ENCODE measurements at places on chromosomes 5 and 9. TPM values are rescaled to one million over a fixed set of nuclear protein-coding genes. Genes with fewer than 3 reads are reported as not detected.

- no peaks in the 10 kb centered on the region for H3K27me3 ChIP-seq
- no peaks in the 10 kb centered on the region for H3K36me3 ChIP-seq
- H3K4me3 ChIP-seq: no peak overlapping the region
- H3K4me1 ChIP-seq: no peaks in the 10 kb centered on the region
- no peak overlapping the region for H3K27ac ChIP-seq
- peak; percentile 18 for DNase-seq
Measured at GRCh38 chr9:112711050-112711689, 6.7 kb downstream of the INIP start.

DNA sequence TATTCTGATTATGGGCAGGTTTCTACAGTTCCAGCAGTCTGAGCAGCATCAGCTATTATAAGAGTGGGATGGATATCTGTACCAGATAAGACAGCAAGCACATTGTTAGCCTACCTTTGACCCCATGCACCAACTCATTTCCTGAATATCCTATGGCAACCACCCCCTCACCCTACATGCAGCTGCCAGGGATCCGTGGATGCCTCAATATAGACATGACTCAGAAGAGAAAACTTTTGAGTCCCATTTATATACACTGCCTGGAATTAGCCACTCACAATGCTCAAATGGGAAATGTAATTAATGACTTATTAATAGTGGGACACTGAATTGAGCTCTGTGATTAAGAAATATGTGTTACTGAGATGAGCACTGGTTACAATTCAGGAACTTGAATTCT is 124.4 kb downstream of the SSBP2 start:
- H3K27ac ChIP-seq: no peak overlapping the region
- H3K4me1 ChIP-seq: peaks cover 9% of the 10 kb centered on the region
- DNase-seq: peak; percentile 70
- H3K4me3 ChIP-seq: no peak overlapping the region
- no peaks in the 10 kb centered on the region for H3K36me3 ChIP-seq

DNA sequence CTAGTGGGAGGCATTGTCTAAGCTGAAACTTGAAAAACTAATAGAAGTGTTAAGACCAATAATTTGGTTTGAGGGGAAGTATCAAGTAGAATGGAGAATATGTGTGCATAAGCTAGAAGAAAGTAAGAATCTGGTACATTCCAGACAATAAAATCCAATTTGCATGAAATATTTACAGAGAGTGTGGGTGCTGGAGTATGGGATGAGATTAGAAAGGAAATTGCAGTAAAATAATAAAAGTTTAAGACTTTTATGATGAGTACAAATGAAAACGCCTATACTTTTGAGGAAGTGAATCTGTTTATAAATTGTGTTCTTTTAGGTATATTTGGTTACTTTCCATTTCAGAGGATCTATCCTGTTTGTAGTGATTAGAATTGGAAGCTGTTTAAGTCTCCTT is 165.4 kb upstream of the TNC start:
- no peaks in the 10 kb centered on the region for H3K36me3 ChIP-seq
- H3K4me1 ChIP-seq: no peaks in the 10 kb centered on the region
- H3K27ac ChIP-seq: no peak overlapping the region
- no peak overlapping the region for H3K4me3 ChIP-seq
- no peaks in the 10 kb centered on the region for H3K27me3 ChIP-seq

Gene WNT8A
- total RNA-seq: not detected

DNA sequence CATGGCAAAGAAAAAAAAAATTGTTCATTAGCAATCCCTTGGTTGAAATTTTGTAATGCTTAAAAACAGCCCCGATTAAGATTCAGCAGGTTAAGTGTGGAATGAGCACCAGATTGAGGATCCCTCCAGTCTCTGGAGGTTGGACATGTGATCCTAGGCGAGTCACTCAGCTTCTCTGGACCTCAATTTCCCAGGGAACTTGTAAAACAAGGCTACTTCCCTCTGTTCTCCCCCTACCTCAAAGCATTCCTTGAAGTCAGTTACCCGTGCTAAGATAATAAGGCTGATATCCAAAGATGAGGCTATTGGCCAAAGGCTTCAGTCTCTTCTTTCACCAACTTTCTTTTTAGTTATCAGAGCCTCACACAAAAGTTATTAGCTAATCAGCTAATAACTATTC is 2.9 kb downstream of the KLHL3 start:
- H3K4me3 ChIP-seq: no peak overlapping the region
- peak; percentile 52 for DNase-seq
- peaks cover 25% of the 10 kb centered on the region for H3K4me1 ChIP-seq
- no peak overlapping the region for H3K27ac ChIP-seq
- H3K27me3 ChIP-seq: no peaks in the 10 kb centered on the region

DNA sequence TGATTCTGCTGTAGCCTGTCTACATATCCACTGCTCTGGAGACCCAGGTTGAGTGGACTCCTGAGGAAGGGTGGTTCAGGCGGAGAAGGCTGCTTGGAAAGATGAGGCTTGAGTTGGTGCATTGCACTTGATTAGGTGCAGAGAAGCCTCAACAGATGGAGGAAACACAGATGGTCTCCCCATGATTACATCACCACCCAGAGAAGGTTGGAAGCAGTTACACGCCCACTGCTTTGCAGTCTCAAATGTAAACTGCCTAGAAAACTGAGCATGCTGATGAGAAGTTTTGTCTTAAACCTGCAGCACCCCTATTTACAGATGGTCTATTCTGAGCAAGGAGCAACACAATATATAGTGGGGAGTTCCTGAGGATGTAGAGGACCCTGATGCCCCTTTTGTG is 266.6 kb downstream of the PIK3R1 start:
- H3K27me3 ChIP-seq: no peaks in the 10 kb centered on the region
- DNase-seq: no peak
- no peaks in the 10 kb centered on the region for H3K4me1 ChIP-seq
- no peak overlapping the region for H3K4me3 ChIP-seq
- H3K27ac ChIP-seq: no peak overlapping the region

Gene FBXO4
- total RNA-seq: 8.1 TPM

Gene FSTL4
- 2.7 TPM for total RNA-seq

DNA sequence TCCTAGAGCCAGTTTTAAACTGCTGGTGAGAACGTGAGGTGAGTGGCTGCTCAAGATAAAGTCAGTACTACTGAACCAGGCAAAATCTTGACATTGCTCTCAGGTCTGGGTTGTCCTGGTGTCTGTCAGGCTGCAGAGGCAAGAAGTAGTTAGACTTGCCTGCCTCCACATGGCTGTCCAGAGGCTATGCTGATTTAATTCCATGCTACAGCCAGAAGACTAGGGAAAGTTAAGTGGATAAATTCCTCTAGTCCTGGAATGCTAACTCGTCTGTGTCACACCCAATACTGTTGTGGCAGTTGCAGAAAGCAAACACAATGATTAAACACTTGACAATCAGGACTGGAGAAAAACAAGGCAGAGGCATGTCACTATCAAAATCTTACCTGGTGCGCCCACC is 118.9 kb downstream of the ACER2 start:
- H3K36me3 ChIP-seq: no peaks in the 10 kb centered on the region
- H3K4me3 ChIP-seq: no peak overlapping the region
- no peaks in the 10 kb centered on the region for H3K4me1 ChIP-seq
- H3K27me3 ChIP-seq: no peaks in the 10 kb centered on the region

DNA sequence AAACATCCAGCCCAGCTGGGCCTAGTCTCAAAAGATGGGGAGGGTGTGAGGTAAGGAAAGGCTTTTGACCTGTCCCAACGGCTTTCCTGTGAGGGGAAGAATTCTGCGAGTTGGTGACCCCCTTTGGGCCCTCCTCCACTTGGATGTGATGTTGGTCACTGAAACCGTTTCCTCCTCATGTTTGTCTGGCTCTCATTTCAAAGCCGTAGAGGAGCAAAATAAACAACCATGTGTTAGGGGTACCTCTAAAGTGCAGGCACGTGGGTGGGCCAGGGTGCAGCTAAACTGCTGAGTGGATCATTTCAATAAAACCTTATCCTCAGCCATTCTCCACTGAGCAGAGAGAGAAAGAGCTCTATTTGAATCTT is 84.3 kb upstream of the MELK start:
- H3K4me3 ChIP-seq: peak overlapping the region; percentile 58
- H3K36me3 ChIP-seq: no peaks in the 10 kb centered on the region
- H3K4me1 ChIP-seq: 0 out of 2 replicates have a peak, but pooled peaks cover 6% of the 10 kb centered on the region
- no peaks in the 10 kb centered on the region for H3K27me3 ChIP-seq
- peak overlapping the region; percentile 85 for H3K27ac ChIP-seq
- no peak for DNase-seq

GRCh38 chr9:81560851-81561732 is 128.3 kb downstream of the TLE1 start:
- H3K4me1 ChIP-seq: no peaks in the 10 kb centered on the region
- no peaks in the 10 kb centered on the region for H3K27me3 ChIP-seq

Gene GPR150
- total RNA-seq: 0.21 TPM

DNA sequence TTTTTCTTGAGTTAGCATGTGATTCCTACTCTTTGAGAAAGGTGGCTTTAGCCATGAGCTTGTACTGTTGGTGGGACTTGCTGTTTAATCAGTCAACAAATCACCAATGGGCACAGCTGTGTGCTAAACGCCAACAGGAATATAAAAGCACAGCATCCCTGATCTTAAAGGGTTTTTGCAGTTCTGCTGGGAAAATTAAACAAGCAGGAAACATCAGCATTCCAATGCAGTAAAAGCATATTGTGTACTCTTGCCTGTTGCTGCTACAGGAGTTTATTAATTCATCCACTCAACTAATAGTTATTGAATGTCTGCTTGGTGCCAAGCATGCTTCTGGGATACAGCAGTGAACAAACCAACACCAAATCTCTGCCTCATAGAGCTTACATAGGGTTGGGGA is 27.4 kb upstream of the F2RL1 start:
- no peak overlapping the region for H3K4me3 ChIP-seq
- no peak for DNase-seq
- no peaks in the 10 kb centered on the region for H3K27me3 ChIP-seq
- H3K36me3 ChIP-seq: no peaks in the 10 kb centered on the region
- H3K27ac ChIP-seq: no peak overlapping the region

DNA sequence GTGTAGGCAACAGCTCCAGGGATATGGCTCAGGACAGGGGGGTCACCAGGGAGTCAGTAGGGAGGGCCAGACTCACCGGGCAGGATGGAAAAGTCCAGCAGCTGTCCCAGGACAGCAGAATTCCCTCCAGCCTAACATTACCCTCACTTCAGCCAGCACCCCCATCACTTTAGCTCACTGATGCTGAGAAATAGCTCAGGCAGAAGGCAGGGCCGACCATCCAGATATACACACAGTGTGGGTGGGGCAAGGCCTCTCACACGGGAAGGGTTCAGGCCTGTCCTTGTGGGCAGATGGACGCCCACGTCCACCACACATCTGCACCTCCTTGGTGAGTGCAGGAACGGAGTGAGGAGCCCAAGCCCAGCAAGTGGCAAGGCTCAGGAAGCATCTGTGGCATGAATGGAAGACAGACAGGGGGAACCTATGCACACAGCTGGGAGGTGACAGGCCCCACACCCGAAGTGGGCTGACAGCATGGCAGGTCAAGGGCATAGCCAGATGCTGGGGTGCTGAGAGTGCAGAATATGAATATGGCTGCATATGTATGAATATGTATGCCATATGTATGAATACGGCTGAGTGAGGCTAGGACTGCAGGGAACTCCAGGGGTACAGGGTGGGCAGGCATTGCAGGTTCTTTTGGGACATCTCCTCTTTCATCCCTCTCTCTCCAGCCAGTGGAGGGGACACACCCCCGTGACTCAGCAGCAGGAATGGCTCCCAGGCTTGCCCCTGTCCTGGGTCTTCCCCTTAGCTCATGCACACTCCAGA is 17.0 kb downstream of the BICD2 start:
- H3K36me3 ChIP-seq: no peaks in the 10 kb centered on the region
- H3K4me1 ChIP-seq: peaks cover 7% of the 10 kb centered on the region
- no peaks in the 10 kb centered on the region for H3K27me3 ChIP-seq
- no peak overlapping the region for H3K27ac ChIP-seq
- no peak for DNase-seq

DNA sequence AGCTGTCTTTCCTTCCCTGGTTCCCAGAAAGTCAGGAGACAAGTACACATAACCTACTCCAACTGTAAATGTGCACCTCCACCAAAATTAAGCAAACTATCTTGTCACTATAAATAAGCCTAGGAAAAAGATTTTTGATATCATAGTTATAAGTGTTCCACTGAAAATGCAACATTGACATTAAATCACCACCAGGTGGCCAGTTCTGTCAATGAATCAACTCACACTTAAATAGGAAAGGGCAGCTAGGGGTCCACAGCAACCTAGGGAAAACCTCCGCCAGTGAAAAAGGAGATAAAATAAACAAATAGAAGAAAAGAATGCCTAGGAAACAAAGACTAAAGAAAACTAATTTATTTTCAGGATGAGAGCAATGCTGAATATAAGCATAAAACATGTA is 243.0 kb upstream of the PTPRD start:
- H3K4me3 ChIP-seq: no peak overlapping the region
- no peak for DNase-seq
- no peaks in the 10 kb centered on the region for H3K36me3 ChIP-seq
- no peak overlapping the region for H3K27ac ChIP-seq
- H3K4me1 ChIP-seq: no peaks in the 10 kb centered on the region

Gene STKLD1
- total RNA-seq: 4.1 TPM

DNA sequence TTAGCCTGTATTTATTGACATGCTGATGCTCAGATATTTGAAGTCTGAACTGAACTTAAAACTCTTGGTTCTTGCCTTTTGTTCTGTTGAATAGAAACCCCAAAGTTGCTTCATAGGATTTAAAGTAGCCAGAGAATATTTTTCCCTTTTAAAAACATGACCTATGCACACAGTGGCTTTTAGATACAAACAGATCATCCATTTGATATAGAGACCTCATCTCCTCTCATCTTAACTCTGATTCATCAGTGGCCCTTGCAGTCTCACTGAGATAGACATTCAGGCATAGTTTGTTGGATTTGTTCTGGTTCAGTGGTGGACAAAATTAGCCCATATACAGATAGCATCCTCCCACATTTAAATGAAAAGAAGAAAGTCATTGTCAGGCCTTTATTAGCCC is 43.5 kb upstream of the PJA2 start:
- no peak overlapping the region for H3K27ac ChIP-seq
- H3K27me3 ChIP-seq: no peaks in the 10 kb centered on the region
- H3K4me3 ChIP-seq: no peak overlapping the region
- no peaks in the 10 kb centered on the region for H3K4me1 ChIP-seq

GRCh38 chr5:176671399-176671798 is 24.1 kb downstream of the TSPAN17 start:
- no peaks in the 10 kb centered on the region for H3K4me1 ChIP-seq
- H3K4me3 ChIP-seq: no peak overlapping the region
- no peak overlapping the region for H3K27ac ChIP-seq
- no peak for DNase-seq
- no peaks in the 10 kb centered on the region for H3K36me3 ChIP-seq

DNA sequence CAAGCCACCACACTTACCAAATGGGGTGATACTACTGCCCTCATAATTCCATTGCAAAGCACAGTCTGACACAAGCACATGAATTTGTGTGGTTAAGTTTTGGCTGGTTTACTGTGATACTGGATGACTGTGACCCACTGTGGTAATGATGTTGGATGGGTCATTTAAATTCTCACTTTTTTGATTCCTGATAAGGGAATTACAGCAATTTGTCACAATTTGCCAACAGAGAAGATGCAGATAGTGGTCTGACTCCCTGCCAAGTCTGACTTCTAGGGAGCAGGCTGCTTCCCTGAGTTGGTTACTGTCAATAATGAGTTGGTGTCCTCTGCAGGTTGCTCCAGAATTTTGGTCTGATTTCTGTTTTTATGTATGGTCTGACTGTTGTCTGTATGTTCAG is 731.9 kb downstream of the MTRR start:
- H3K27ac ChIP-seq: no peak overlapping the region
- H3K4me1 ChIP-seq: no peaks in the 10 kb centered on the region
- no peaks in the 10 kb centered on the region for H3K36me3 ChIP-seq
- no peak overlapping the region for H3K4me3 ChIP-seq
- DNase-seq: no peak
- H3K27me3 ChIP-seq: no peaks in the 10 kb centered on the region
